ENCODE measurements at places on chromosomes 12 and 14.
A peak's percentile ranks its signal among the peaks of the same experiment; 100 is the strongest.

DNA sequence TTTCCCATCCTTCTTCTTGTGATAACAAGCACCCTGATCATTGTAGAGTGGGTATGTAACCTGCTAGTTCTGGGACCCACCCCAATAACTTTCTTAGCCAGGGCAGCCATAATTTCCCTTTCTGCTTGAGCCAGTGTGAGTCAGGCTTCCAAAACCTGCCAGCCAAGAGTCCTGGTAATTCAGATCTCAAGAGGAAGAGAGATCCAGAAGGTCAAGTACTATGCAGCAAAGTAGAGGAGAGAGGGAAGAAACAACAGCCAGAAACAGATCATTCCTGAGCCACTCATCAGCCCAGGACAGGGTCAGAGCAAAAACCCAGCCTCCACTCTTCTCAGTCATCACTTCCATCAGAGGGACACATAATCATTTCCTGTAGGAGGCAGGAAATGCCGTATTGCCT lies 182.0 kb downstream of the DICER1 start:
- DNase-seq = no peak

- DNase-seq = no peak
Observed at GRCh38 chr14:76640923-76641395, 120.3 kb upstream of the VASH1 start.

DNA sequence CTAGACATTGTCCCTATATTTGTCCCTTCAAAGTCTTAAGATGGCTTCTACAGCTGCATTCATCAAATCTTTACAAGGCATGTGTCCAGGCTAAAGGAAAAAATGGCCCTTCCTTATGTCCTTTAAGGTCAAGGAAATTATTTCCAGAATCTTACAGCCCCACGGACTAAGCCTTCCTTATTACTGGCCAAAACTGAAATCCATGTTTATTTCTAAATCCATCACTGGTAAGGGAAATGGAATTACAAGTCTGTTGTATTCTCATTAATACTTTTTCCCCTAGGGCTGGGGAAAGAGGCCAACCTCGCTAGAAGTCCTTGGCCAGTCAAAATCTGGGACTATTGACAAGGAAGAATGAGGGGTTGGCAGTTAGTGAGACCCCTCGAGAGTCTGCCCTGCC lies 252.5 kb downstream of the TMEM132C start:
- no peak for DNase-seq

DNA sequence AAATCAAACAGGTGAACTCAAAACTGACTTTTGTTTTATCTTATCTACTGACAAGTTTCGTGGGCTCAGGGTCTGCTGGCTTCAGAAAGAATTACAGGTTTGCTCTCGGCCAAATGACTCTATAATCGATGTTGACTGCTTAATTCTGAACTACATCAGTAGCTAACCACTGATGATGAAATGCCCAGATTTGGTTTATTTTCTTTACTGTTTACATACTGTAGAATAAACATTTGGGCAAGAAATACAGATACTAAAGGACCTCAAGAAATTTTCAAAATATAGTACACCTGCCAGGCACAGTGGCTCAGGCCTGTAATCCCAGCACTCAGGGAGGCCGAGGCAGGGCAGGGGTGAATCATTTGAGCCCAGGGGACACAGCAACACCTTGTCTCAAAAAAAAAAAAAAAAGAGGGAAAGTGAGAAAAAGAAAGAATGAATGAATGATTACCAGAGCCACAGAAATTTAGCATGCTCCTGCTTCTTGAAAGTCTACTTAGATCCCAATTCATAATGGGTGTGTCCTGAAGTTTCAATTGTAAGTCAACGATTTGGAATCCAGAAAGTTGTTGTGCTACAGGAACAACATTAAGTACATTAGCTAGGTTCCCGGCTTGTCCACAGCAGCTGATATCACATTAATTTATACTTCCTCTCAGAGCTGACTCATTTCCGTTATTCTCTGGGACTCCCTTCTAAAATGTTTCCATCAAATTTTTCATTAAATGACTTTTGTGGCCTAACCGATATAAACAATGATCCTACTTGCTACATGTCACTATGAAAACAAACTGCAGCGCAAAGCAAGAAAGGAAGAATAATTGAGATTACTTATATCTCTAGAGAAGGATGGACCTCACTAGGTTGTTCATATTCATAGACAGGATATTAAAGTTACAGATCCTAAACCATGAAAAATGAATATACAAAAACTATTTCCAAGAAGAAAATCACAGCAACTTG lies 134.3 kb downstream of the MED13L start:
- DNase-seq = no peak

DNA sequence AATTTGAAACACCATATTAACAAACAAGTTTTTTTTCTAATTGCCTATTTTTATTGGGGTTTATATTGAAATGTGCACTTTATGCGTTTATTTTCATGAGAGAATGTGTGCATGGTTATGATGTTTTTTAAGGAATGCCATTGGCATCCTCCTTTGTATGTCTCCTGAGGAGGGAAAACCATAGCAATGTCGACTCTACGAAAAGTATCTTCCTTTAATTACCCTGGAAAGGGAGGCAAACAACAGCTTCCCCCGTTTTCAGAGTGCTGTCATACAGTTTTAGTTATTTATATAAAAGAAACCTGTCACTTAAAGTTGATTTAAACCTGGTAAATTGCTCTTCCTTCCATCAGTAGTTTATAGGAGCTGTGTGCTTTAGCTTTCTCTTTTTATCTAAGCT lies 117.4 kb downstream of the PLEKHA5 start:
- DNase-seq = no peak

DNA sequence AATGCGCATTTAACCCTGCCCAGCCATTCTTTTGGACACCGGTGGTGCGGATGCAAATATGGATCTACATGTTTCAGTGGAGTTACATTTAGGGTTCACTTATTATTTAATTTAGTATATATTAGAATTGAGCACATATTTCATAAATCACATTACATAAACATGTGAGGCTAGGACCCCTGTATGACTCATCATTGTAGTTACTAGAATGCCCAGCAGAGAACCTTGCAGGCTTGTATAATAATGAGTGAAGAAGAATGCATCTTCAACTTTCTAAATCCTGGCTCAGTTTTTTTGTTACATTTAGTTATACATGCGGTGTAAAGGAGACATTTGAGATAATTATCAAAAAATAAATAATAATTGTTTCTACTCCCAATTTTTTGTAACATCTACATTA lies 369.0 kb downstream of the ATP23 start:
- no peak for DNase-seq

DNA sequence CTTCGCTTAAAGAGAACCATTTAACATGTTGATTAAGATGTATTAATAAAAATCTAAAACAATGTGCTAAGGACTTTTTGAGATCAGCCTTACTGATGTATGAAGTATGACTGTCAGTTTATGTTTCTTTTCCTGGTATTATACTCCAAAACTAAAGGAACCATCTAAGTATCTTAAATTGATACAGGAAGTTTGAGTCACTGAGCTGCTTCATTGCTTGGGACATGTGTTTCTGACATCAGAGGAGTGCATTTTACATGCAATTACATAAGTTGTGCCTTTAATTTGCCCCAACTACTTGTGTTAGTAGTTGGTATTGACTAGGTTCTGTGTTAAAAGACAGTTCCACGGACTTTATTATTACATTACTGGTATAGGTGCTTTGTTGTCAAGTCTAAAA lies 50.9 kb downstream of the PROX2 start:
- no peak for DNase-seq

GRCh38 chr12:89173096-89173495 lies 179.2 kb downstream of the DUSP6 start:
- no peak for DNase-seq

GRCh38 chr12:92049403-92049802 lies 96.2 kb downstream of the BTG1 start:
- no peak for DNase-seq

DNA sequence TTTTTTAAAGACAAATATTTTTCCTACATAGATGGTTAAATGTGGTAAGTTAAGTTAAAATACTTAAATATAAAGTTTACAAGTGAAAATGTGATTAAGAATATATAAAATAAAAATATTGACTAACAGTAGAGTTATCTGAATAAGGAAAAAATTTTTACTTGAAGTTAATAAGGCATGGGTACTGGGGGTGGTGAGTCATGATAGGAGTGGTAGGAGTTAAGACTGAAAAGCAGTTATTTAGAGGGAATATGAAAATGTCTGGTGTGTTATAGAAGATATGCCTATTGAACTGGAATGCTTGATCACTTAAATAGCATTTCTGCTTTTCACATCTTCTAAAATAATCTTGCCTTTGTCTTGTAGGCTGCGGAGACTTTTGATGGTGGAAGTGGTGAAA lies 68.7 kb downstream of the CCDC91 start:
- no peak for DNase-seq

GRCh38 chr12:69880571-69880970 lies 55.5 kb downstream of the MYRFL start:
- DNase-seq = no peak

- no peak for DNase-seq
Observed at GRCh38 chr12:5416571-5416970, 15.3 kb upstream of the NTF3 start.

DNA sequence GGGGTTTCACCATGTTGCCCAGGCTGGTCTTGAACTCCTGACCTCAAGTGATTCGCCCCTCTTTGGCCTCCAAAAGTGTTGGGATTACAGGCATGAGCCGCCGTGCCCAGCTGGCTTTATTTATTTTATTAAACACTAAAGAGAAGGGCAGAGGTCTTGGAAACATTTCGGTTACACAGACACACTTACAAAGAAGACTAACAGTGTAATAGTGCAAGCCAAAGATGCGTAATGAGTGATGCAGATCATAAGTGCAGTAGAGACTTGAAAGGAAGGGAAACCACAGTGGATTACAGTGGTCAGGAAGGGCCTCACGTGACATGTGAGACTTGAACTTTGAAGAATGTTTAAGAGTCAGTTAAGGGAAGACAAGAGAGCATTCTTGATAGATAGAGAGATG lies 33.9 kb upstream of the CDK17 start:
- DNase-seq = peak; percentile 42

GRCh38 chr12:59803735-59804134 lies 207.9 kb downstream of the SLC16A7 start:
- DNase-seq = no peak

DNA sequence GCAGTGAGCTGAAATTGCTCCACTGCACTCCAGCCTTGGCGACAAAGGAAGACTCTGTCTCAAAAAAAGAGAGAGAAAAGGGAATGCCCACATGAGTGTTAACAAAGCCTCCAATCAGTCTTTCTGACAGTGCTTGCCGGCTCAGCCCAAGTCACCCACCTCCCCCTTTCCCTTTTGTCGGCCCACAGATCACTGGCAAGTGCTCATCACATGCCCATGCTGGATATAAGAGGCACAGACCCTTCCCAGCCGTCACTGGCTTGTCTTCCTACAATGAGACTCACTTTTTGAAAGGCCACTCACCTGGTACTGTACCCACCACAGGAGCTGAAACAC lies 70.8 kb downstream of the CCDC88C start:
- no peak for DNase-seq

GRCh38 chr12:47111392-47111778 lies 31.6 kb upstream of the AMIGO2 start:
- DNase-seq = no peak

DNA sequence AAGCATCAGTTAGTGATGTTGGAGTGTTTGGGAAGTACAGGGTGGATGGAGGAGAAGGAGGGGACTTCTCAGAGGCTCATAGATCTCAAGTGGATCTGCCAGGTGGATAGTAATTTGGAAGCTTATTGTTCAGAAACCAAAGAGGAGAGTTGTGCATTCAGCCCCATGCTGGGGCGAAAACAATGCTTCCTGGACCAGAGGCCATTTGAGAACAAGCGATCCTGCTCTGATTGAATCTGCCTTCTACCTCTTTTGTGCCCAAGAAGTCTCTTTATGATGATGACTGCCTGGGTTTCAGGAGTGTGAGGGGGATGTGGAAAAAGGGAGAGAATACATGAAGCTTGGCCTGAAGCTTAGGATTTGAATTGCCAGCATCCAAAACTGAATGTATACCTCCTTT lies 110.8 kb upstream of the SRRM4 start:
- DNase-seq = no peak
